ENCODE measurements at places on chromosomes 7 and 10.
A peak's percentile ranks its signal among the peaks of the same experiment; 100 is the strongest.

DNA sequence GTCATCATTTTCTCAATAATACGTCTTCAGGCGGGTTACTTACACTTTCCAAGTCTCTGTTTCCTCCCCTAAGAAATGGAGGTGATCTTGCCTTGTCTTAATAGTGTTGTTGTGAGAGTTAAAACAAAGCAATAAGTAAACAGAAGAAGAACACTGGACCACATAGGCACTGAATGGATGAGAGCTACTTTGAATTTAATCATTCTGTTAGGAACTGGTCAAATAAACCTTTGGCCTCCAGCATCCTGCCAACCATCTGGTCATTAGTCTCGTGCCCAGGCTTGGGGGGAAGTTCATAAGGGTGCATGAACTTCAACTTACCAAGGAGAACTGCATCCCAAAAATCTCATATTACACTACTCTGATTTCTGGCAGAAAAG lies 109.4 kb upstream of the C7orf33 start:
- no peak for DNase-seq

DNA sequence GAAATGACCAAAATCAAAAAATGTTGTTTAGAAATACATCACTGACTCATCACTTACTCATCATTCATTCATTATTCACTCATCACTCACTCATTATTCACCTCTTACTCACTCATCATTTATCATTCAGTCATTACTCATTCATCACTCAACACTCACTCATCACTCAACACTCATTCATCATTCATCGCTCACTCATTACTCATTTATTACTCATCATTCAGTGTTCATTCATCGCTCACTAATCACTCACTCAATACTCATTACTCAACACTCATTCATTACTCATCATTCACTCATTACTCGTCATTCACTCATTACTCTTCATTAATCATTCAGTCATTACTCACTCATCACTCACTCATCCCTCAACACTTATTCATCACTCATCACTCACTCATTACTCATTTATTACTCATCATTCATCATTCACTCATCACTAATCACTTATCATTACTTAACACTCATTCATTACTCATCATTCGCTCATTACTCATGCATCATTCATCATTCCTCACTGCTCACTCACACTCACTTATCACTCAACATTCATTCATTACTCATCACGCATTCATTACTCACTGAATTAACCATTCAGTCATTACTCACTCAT lies 238.5 kb downstream of the ADARB2 start:
- no peak for DNase-seq

- peak; percentile 53 for DNase-seq
Observed at GRCh38 chr10:90197766-90198165, 496.4 kb downstream of the KIF20B start.

GRCh38 chr10:93826355-93826754 lies 67.4 kb upstream of the SLC35G1 start:
- DNase-seq = no peak

DNA sequence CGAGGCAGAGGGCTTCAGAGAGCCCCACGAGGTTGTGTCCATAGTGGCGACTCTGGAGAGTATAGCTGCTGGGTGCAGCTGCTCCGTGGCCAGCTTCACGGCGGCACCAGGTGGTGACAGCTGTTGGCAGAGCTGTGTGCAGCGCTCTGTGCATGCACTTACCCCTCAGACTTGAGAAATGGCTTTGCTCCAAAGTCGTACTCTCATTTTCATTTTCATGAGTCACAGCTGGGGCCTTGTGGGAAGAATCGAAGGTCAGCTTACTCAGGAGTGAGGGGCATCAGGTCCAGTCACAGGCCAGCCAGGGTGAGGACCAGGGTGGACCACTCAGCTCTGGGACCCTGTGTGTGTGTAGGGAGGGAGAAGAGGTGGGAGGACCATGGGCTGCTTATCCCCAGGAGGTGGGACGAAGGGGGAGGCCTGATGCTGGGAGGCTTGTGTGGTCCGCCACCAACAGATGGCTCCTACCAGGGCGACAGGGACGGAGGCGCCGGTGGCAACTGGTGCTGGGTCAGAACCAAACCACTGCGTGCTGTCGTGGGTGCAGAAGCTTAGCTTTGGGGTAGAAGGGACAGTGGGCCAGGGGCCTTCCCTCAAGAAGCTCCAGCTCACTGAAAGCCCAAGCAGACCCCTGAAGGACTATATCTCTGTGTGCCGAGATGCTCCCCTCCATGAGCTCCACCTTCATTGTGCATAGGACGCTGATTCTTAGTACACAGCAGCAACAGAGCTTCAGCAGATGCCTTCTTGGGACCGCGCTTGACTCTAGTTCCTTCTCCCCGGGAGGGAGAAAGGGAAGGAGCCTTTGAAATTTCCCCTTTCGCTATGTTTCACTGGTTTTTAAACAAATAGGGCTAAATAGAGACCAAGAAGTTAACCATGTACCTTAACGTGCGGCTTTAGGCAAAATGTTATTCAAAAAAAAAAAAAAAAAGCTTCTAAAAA lies 225.0 kb downstream of the CELF2 start:
- no peak for DNase-seq

DNA sequence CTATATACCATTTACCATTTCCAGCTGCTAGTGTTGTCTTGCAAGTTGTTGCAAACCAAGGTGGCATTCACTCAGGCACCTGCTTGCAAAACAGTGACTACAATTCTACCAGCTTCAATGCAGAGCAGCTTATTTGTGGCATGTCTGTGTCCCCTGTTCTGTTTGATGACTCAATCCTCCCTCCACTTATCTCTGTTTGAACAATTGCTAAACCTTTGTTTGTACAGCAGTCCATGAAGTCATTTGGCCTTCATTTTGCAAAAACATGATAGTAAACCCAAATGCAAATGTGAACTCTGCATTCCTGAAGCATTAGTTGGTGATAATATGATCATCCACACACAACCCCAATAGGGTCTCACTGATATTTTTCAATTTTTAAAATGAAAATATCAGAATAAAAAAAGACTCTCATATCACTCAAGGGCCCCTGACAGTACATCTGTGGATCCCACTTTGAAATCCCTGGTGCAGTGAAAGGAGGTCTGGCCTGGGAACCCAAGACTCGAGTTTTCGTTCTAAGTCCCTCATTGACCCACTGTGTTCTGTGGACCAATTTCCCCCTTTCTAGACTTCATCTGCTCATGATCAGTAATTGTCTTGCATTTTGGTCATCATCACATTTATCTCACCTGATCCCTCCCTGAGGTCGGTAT lies 425.4 kb downstream of the RPS24 start:
- peak; percentile 16 for DNase-seq

GRCh38 chr10:97585439-97585811 lies 1.2 kb downstream of the HOGA1 start:
- no peak for DNase-seq

DNA sequence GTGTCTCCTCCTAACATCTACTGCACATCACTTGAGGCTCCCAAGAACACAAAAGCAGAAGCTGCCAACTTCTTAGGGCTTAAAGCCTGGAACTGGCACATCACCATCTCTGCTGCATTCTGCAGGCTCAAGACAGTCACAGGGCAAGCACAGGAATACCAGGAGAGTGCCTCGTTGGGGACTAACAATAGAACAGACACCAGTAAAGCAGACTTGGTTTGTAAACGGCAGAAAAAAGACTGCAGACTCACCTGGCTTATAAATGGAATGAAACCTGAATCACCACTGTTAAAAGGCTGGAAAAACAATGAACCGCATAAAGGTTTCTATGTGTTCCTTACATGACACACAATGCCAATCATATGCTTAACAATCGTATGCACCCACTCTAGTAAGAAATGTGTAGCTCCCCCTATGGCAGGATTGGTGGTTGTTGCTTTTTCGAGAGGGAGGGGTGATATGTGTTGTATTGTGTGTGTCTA lies 12.8 kb downstream of the RHEB start:
- DNase-seq = peak; percentile 59

DNA sequence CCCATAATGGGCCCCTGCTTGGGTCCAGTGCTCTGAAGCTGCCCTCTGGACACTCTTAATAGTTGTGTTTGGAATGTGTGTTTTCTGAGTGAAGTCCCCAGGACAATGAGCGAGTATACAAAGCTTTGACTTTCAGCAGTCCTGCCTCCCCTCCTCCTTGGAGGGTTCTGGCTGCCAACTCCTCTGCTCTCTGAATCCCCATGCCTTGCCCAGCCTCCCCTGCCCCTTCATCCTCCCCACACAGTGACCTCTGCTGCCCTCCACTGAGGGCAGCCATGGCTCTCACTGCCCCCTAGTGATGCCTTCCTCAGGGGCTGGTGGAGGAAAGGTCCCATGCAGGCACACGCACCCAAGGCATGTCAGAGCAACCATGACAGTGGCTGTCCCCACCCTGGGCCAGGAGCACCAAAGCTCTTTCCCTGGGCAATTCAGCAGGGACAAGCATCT lies 40.9 kb downstream of the FRMPD2 start:
- no peak for DNase-seq

DNA sequence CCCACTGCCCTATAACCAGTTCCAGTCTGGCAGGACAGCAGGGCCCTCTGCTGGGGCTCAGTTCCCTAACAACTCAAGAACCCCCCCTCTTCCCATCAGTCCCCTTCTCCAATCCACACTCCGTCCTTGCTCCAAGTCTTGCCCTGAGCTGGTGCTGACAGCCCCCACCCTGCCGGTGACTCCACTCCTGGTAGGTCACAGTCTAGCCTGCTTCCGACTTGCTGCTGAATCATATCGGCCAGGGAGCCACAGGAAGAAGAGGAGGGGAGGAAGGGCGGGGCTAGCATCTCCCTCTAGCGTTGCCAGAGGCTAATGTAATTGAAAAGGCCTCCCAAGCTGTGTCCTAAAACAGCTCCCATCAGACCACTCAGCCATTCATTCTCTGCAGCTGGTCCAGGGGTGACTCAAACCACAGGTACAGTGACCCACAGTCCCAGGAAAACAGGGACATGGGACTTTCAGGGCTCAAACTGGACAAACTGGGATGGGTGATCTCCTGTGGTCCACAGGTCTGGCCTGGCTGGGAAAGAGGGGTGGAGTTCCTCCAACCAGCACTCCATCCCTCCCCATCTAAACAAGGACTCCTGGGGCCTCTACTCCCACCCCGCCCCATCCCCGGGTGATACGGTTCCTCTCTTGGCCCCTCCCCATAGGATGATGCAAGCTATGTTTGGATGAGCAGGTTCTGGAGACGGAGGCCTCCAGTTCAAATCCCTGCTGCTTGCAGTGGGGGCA lies 158.8 kb downstream of the SH3PXD2A start:
- DNase-seq = peak; percentile 72

GRCh38 chr7:112421666-112422486 lies 28.4 kb upstream of the IFRD1 start:
- DNase-seq = no peak

DNA sequence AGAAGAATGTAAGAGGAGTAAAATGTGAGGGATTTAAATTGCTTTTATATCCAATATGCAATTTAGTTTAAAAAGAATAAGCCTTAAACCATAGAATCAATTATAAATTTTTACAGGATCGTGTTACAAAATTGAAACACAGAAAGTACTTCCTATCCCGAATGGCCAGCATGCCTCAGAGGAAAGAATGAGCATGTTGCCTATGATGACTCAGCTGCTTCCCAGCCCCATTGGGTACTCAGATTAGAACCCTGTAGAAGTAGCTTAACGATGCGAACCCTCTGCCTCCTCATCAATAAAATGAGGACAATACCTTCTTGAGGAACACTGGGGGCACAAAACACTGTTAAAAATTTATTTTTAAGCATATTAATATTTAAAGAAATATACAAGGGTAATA lies 113.4 kb upstream of the CDK1 start:
- DNase-seq = no peak

DNA sequence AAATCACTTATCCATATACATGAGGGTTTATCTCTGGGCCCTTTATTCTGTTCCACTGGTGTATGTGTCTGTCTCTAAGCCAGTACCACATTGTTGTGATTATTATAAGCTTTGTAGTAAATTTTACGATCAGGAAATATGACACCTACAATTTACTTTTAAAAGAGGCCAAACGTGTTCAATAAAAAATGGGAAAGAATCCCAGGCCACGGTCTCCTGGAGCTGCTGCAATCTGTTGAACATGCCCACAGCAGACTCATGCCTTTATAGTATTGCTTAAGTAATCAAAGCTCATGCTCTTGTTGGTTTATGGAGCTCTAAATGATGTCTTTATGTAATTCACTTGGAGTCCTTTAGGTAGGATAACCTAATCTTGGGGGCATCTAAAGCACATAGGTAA lies 273.0 kb downstream of the ZMYND11 start:
- DNase-seq = no peak

DNA sequence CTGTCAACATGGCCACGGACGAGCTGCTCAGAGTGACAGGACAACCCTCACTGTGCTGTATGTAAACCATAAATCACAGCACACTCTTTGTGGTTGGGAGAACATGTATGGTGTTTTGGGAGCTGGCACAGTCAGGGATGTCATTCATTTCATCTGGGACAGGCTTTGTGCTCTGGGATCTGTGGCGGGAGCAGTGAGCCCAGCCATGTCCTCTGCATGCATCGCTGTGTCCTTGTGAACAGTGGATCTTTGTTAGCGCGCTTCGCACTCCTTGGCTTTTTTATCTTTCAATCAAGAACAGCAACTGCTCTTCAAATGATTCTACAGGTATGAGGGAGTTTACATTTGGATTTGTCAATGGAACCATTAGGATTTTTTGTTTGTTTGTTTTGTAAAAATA lies 7.1 kb downstream of the CCM2 start:
- no peak for DNase-seq

DNA sequence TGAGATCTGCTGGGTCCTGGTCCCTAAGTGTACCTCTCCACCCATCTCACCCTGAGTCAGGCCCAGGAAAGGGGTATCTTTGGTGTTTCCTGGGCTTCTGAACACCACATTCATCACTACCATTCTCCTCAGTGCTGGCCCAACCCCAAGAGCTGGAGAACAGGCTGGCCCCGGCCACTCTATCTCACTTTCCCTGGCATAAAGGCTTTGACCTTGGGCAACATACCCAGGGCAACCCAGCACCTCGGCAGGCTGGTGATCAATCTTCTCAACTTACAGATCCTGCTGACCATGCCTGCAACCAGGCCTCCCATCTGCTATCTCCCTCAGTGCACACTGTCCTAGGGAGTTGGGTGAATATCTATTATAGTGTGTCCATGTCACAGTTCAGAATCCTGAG lies 2.1 kb downstream of the VSIR start:
- DNase-seq = no peak

DNA sequence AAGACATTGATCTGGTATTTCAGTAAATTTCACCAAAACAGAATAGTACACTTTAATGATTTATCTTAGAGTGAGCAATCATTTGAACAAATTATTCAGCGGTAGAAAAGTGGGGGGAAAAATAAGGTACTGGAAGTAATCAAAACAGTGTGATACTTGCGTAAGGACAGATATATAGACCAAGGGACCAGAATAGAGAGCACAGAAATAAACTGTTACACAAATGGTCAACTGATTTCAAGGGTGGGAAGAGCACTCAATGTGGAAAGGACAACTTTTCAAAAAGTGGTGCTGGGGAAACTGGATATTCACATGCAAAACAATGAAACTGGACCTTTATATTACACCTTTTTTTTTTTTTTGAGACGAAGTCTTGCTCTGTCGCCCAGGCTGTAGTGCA lies 119.9 kb downstream of the NRBF2 start:
- no peak for DNase-seq

DNA sequence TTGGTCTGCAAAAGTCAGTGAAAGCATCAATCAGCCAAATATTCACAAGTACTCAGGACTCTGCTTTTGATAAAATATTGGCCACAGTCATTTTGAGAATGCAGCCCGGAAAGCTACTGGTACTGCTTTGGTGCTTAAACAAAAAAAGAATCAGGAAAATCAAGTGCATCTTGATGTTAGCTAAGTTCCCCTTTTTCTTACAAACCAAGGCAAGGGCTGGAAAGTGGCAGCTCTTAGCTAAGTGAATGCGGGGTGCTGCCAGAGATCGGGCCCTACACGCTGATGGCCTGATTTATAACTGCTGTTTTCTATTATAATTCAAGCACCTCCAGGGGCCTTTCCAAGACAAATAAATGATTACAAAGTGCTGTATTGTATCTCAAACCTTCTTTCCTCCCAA lies 136.8 kb upstream of the MGMT start:
- no peak for DNase-seq

All from epithelial cell of prostate (primary cell).